ENCODE measurements at places on chromosomes 7 and 10.

DNA sequence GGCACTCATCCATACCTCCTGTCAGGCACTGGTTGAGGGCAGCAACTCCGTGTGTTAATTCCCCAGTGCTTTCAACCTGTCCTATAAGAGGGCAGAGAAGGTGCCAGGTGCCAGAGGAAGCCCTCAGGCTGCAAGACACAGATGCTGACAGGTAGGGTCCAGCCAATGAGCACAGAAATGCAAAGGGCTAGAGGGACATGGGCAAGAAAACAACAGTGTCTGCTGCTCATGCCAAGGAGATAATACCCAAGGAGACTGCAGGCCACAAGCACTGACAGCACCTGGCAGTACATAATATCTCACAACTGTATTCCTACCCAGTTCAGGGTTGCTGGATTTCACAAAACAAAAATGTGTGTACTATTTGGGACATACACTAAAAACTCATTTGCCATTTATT, 38.4 kb upstream of the TM9SF3 start:
- DNase-seq = no peak

GRCh38 chr10:83179371-83179770, 959.9 kb upstream of the GHITM start:
- DNase-seq = no peak

- DNase-seq = no peak
These were observed 21.3 kb downstream of the DOCK1 start for GRCh38 chr10:126926568-126926967.

DNA sequence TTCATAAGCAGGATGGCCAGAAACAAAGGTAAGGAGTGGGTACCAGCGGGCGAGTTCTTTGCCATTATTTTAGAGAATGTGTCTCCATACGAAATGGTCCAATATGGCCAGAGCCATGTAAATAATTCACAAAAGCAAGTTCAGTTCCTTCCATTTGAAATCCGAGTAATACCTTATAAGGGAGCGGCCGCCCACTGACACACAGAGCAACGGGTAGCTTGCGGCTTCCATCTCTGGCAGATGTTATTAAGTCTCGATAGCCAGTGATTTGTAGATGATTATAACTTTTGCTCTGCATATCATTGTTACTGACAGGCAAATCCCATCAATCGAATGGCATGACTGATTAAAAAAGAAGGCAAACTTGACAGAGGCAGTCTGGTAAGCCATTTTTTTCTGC, 63.2 kb downstream of the GFRA1 start:
- DNase-seq = no peak

- DNase-seq = no peak
These were observed 13.6 kb downstream of the CFTR start for GRCh38 chr7:117493460-117493859.

DNA sequence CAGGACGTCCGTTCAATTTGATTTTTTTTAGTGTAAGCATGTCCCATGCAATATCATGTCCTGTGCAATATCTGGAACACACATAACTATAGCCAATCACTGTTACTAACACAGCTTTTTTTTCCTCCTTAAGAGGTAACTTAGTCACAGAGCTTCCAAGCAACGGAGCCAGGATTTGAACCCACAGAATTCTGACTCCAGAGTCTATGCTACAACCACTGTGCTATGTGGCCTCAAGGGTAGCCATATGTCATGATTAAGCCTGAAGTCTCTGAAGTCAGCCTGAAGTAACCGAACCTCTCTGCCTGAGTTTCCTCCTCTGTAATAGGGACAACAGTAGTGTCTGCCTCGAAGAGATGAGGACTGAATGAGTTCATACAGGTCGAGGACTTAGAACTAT, 42.2 kb upstream of the TCF7L2 start:
- DNase-seq = peak; percentile 34

DNA sequence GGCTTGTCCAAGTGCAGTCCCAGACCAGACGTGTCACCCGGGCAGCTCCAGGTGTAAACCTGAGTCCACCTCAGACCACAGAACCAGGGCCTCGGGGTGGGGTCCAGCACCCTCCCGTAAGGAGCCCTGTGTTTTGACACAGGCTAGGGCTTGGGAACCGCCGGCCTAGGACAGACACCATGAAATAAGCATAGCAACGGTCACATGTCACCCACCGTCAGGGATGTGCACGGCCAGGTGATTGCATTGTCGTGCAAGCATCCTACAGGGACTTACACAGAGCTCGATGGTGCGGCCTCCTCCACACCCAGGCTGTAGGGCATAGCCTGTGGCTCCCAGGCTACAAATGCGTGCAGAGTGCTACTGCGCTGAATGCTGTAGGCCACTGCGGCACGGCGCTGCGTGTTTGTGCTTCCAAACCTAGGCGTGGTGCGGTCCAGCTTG, 10.6 kb downstream of the ZFAND2A start:
- DNase-seq = no peak

- no peak for DNase-seq
These were observed 77.7 kb upstream of the GPR37 start for GRCh38 chr7:124843336-124843735.

GRCh38 chr10:119115926-119116325, 12.0 kb downstream of the DENND10 start:
- peak; percentile 50 for DNase-seq

GRCh38 chr7:125462615-125463014, 533.0 kb upstream of the POT1 start:
- no peak for DNase-seq

GRCh38 chr10:55500931-55501559, 700.0 kb upstream of the PCDH15 start:
- peak; percentile 12 for DNase-seq

- DNase-seq = peak; percentile 72
These were observed 347.8 kb downstream of the ETV1 start for GRCh38 chr7:13641714-13642113.

DNA sequence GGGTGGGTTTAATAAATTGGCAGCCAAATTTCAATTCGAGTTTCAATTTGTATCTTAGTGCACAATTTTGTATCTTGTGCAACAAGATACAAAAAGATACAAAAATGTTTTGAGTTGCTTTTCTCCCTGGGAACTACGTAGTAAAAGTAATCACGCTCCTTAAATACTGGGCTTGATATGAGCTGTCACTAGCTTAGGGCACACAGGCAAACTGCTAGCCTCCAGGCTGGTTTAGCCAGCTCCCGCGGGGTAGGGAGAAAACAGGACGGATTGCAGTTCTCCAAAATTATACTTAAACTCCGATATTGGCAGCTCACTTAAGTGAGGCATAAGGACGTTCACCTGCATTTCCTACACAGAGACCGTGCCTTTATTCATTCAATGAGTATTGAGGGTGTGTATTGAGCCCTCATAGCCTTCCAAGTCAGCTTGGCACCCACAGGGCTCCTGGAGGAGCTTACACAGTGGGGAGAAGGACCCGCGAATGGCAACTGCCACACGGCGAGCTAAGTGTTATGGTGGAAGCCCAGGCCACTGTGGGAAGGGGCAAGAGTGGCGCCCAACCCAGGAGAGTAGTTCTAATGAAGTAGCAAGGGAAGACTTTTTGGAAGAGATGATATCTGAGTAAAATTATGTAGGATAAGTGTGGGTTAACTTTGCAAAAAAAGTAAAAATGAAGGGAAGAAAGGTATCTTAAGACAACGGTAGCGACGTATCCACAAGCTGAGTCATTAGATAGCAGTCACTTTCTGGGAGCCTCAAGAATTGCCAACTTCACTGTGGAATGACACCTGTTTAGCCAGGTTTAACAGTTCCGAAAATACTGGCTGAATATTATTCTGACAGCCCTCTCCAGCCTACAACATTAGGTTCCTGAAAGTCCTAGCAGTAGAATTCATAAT, 1.6 kb upstream of the EPC1 start:
- DNase-seq = no peak

- DNase-seq = no peak
These were observed 9.4 kb downstream of the TMEM106B start for GRCh38 chr7:12220389-12221046.

- peak; percentile 48 for DNase-seq
These were observed 104.1 kb upstream of the RHEB start for GRCh38 chr7:151623766-151624165.

DNA sequence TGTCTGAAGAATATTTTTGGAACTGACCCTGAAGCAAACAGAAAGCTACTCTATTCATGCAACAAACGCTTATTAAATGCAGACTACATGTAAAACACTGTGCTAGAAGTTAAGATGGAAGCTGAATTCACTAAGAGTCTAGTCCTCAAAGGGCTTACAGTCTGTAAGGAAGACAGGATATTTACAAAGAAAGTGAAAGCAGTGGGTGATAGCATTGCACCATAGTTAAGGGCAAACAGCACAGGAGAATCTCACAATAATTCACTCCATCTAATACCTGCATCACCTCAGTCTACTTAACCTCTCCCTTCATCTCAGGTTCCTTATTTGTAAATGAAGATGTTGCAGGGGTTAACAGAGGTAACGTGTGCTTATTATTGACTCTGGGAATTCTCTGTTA, 360.0 kb upstream of the AOAH start:
- DNase-seq = no peak

GRCh38 chr10:71739358-71739900, 19.9 kb upstream of the C10orf105 start:
- DNase-seq = no peak

- DNase-seq = no peak
These were observed 49.6 kb upstream of the TOMM7 start for GRCh38 chr7:22872096-22872807.

DNA sequence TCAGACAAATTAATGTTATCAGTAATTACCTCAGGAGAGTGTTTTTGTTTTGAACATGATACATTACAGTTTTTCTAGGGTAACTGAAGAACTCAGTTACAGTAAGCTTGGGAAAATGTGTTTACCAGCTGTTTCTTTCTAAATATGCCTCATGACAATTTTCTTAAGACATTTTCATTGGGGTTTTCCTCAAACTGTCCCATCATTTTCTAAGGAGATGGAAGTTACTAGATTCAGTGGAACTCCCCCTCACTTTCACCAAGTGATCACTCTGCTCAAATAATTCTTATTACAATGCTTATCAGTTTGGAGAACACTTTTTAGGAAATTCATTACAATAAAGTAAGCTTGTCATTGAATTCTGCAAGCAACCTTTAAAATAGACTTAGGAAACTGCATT, 6.4 kb upstream of the SPAG6 start:
- no peak for DNase-seq

GRCh38 chr10:93993782-93994437, at the start of gene PLCE1:
Gene PLCE1, plus strand, starts transcription at chr10:93993931. Its CDS starts 37,116 bp downstream, at chr10:94031047.
- DNase-seq = peak; percentile 20

DNA sequence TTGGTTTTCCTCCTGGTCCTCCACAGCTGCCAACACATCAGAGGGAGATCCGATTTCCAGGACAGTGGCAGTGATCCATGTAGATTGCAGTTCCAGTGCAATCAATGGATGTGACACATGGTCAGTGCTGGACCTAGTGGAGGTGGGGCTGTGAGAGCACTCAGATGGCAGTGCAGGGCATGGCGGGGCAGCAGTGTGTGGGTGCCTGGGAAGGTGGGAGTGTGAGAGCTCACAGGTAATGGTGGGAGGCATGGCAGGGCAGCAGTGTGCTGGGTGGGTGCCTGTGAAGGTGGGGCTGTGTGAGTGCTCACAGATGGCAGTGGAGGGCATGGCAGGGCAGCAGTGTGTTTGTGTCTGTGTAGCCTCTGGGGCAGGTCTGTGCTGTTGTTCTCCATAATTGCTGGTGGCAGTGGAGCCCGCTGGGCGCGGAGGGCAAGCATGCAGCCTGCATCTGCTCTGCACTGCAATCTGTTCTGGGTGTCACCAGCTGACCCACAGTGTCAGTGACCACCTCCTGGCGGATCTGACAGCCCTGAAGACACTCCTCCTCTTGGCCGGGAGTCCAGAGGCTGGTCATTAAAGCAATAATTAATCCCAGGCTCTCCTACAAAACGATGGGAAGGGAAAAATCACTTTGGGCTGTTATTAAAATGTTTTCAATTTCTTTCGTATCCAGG, 8.6 kb upstream of the ADARB2 start:
- no peak for DNase-seq

GRCh38 chr10:89565180-89565579, 29.8 kb upstream of the SLC16A12 start:
- DNase-seq = no peak

DNA sequence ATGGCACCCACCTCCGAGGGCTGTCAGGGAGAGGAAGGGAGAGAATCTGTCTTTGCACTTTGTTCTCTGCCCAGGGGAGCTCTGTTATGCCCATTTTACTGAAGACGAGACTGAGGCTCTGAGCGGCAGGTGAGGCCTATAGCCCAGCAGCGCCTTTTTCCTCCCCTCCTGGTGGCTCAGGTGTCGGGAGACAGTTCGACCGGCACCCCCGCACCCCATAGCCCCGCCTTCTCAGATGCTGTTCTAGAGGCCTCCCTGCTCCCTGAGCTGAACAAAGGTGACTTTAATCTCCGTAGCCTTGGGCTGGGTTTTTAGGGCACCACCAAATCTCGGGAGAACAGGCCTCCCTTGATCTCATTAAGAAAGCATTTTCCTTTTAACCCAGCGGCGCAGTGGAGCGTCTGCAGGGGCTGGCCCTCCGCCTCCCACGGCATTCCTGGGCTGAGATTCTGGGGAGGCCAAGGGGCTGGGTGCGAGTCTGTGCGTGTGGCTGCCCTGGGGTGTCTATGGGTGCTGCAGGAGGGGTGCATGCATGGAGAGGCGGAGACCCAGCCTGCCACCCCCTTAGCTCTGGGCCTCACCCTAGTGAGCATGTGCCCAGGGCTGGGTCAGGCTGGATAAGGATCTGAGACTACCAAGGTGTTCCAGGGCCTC, 3.3 kb downstream of the LFNG start:
- DNase-seq = peak; percentile 57

DNA sequence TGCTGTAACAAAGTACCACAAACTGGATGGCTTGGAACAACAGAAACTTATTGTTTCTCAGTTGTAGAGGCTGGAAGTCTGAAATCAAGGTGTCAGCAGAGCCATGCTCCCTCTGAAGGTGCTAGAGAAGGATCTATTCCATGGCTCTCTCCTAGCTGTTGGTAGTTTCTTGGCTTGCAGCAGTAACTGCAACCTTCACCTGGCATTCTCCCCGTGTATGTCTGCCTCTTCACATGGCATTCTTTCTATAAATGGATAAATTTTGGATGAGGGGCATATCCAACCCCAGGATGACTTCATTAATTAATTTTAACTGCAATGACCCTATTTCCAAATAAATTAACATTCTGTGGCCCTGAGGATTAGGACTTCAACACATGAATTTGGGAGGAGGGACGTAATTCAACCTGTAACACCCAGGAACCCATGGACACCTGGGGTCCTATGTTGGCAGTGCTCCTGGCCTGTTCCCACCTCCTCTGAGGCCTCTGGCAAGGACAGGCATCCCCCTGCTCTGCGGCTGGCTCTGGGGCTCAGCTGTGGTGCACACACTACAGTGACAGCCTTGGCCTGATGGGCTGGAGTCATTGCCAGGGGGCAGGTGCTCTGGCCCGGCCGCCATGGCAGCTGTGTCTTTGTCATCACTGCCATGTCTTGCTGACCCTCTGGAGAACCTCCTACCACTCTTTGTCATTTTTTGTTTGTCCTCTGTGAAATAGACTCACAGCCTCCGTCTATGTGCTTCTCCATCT, 30.8 kb downstream of the LSMEM1 start:
- DNase-seq = no peak

DNA sequence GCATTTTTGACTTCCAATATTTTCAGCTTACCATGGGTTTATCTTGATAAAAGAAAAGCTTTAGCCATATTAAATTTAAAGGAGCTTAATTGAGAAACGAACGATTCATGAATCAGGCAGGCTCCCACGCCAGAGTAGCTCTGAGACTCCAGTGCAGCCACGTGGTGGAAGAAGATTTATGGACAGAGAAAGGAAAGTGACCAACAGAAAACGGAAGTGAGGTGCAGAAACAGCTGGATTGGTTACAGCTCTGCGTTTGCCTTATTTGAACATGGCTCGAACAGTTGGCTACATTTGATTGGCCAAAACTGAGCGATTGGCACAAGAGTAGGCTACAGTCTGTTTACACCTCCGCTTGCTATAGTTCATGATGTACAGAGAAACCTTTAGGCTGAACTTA, 395.4 kb downstream of the GATA3 start:
- DNase-seq = no peak

All from fibroblast of mammary gland (primary cell).